Activated CD8-positive, alpha-beta T cell treated with anti-CD3 and anti-CD28 coated beads for 36 hours (primary cell): ENCODE measurements at places on chromosomes 7 and 10. TPM values are rescaled to one million over a fixed set of nuclear protein-coding genes. Genes with fewer than 3 reads are reported as not detected.

DNA sequence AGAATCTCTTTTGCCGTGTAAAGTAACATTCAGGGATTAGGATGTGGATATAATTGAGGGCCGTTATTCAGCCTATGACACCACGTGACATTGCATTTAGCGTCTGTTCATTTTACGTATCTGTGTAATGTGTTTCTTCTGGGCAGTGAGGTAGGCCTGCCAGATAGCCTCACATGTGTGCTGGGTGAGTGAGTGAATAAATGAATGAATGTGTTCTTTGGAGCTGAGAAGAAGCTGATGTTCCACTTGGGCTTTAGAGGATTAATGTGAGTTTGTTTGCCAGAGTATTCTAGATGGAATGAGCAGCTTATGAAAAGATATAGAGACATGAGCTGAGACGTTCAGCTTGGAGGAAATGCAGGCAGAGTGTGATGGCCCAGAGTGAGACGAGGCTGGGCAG, 55.0 kb downstream of the MINDY4 start:
- DNase-seq = no peak

DNA sequence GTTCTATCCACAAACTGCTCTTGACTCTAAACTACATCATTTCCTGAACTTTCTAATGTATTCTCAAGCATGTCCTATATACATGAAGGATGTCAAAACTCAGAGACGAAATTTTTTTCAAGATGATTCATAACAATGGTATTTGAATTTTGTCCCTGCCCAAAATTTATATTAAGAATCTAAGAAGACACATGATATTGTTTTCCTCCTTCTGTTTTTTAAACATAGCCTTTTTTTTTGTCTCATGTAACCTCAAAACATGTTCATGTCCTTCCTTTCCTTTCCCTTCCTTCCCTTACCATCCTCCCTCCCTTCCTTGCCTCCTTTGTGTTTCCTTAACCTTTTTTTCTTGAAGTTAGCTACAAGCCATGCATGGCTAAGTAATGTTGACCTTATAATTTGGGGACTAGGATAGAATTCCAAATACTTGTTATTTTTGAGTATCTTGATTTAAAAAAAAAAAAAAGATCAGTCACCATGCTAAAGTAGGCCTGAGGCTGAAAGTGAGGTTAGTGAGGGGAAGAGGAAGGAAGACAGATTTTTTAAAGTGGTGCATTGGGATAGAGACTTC, 163.0 kb downstream of the SUGCT start:
- no peak for DNase-seq

DNA sequence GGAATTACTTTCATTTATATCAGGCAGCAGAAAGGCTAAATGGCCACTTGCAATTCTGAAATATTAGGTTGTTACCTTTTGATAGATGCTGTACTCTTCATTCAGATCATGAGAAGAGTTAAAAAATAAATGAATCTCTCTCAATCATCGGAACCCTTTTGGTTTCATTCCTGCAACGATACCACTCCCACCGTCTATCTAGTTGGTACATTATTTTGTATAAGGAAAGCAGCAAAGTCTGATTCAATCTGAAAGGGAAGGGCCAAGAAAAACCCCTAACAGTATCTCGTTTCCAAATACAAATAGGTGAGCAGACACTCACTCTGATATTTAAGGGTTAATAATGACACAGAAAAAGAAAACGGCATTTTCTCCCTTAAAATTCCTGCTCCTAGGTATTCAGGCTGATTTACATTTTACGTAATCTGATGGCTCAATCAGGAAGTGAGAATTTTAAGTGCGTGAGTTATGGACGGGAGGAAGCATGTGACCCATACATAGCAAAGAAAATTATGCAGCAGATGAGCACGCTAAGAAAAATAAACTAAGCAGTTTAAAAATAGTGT, 209.4 kb upstream of the KLF14 start:
- DNase-seq = no peak

The RAPGEF5 gene
- total RNA-seq = 0.99 TPM

GRCh38 chr7:23332910-23333612, 33.9 kb downstream of the MALSU1 start:
- DNase-seq = no peak

The KLF14 gene
- total RNA-seq = not detected

- no peak for DNase-seq
Observed at GRCh38 chr7:323410-323809, 33.4 kb downstream of the FOXL3 start.

The FAM149B1 gene
- 13.0 TPM for total RNA-seq

GRCh38 chr7:20784388-20785156, 2.1 kb downstream of the SP8 start:
- peak; percentile 10 for DNase-seq

The CH25H gene
- not detected for total RNA-seq

- no peak for DNase-seq
Observed at GRCh38 chr7:117673367-117673766, 193.5 kb downstream of the CFTR start.

- DNase-seq = peak; percentile 9
Observed at GRCh38 chr7:155533120-155533826, 13.1 kb downstream of the CNPY1 start.

The GPC2 gene
- total RNA-seq = 4.3 TPM

DNA sequence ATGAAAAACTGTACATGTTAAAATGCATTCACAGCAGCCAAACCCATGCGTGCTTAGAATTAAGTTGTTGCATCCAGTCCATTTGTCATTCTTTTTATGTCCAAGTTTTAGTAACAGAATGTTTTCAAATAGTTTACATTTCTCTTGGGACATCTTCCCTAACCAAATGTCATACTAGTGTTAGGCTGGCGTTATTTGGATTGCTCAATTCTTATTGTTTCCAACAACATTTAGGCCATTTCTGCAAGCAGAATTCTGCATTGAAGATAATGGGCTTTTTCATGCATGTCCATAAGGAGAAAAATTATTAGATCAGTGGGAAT, 203.0 kb downstream of the HIBADH start:
- no peak for DNase-seq
